Stimulated activated CD8-positive, alpha-beta memory T cell treated with anti-CD3 and anti-CD28 coated beads, Interleukin-2, amount 100 ng/mL, for 1 hour (primary cell): ENCODE measurements at places on chromosomes 2 and 18.

DNA sequence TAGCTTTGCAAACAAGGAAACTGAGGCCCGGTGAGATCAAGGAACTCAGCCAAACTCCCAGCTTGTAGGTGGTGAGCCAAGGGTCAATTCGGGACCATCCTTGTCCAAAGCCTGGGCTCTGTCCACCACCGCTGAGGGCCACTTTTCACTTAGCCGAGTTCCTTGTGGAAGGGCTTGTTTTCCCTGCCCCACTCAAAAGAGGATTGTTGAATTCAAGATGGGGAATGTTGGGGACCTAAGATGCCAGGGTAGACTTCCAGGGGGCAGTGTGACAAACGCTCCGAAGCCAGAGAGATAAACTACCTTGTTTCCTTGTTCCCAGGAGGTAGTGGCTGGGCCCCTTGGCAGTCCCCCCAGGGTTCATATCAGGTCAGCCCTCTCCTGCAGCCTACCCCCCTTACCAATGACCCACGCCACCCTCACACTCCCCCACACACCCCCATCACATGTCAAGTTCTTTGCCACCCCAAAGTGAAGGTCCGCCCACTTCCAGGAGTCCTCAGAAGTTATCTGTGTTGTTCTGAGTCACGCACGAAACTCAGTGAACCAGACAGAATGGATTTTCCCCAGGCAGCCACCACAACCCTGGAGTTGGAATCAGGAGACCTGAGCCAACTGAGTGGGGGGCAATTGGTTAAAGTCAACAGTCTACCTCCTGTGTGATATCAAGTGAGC is 10.3 kb upstream of the ATOH8 start:
- DNase-seq, result no peak

- no peak for DNase-seq
These were observed 128.6 kb downstream of the MSTN start for GRCh38 chr2:189933911-189934399.

DNA sequence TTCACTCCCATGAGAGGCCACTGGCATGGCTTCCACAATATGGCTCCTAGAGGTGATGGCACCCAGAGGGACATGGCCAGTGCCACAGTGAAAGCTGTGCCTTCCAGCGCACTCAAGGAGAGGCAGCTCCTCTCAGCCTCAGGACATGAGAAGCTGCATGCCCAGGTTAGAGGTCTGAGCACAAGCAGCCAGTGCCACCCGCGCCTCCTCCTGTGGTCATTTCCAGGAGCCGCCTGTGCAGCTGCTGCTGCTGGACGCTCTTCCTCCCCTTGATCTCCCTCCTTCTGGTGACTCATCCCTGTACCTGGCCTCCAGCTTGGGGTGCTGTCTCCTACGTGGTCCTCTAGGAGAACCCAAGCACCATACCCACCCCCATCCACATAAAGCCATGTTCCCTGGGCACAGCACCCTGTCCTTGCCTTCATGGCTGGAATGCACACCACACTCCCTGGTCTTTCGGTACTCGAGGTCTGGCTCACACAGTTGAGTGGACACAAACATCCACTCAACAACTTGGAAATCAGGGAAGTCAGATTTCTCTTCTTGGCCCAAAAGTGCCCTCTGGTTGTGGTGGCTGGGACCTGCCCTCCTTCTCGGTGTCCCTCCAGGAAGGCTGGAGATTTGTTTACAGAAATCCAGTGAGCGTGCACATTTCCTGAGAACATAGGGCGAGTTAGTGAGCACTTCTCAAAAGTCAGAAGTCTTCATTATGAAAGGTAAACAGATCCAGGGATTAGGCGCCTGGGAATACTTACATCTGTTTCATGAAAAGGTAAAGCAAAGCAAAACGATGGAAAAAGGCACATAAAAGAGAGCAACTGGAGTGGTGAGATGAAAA is 96.7 kb downstream of the EIPR1 start:
- no peak for DNase-seq

DNA sequence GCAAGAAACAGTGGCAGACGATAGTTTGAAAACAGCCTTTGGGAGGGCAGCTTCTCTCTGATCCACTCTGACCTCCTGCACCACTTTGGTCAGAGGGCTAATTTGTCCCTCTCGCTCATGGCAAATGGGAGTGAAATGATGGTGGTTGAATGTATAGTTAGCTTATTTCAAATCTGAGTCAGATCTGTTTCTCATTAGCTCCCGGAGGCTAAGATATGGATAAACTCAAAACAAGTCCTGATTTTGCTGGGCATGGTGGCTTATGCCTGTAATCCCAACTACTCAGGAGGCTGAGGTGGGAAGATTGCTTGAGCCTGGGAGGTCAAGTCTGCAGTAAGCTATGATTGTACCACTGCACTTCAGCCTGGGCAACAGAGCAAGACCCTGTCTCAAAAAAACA is 145.0 kb downstream of the ALK start:
- DNase-seq, result no peak

- no peak for DNase-seq
These were observed 43.2 kb downstream of the SP140 start for GRCh38 chr2:230268606-230269243.

DNA sequence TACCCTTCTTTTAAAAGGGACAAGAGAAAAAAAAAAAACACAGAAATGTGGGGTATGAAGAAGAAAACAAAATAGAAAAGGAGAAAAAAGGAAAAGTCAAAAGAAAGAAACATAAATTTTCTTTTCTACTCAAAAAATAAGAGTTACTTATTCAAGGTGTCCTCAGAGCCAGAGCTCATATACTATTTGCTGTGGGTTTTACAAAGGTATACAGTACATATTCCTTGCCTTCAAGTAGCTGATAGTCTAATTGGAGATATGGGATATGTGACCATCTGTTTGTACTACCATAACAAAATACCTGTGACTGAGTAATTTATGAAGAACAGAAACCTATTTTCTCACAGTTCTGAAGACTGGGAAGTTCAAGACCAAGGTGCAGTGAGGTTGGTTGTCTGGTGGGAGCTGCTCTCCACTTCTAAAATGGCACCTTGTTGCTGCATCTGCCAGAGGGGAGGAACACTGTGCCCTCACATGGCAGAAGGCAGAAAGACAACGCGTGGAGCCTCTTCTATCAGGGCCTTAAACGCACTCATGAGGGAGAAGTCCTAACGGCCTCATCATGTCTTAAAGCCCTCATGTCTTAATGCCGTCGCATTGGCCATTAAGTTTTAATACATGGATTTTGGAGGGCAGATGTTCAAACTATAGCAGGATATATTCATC is 33.9 kb downstream of the NBAS start:
- no peak for DNase-seq

GRCh38 chr2:233093166-233093448 is 33.0 kb downstream of the INPP5D start:
- DNase-seq, result no peak

DNA sequence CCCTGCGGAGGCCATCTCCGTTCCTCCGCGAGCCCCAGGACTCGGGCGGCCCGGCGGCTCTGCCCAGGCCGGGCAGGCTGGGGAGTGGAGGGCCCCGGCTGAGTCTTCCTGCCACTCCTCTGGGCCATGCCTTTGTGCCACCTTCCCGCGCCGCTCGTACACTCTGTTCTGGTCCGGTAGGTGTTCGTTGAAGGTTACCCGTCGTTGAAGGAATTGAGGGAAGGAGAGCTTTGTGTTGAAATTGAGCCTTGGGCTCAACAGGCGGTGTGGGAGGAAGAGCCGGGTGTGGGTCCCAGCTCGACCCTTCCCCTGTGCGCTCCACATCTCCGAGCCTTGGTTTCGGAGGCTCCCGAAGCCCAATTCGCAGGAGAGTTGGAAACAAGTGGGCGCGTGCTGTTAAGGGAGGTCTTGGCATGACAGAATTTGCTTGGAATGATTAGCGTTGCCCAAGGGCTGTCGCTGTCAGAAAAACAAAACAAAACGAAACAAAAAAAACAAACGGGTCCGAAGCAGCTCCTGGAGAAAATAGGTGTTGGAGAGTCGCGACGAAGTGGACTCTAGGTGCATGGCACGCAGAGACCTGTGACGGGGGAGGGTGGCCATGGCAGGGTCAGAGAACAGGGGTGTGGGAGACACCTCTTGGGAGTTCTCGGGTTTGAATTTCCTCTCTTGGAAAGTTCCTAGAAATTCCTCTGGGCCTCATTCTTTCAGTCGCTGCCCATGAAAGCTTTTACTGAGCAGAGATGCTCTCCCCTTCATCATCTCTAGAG is 1.2 kb upstream of the MZT2A start:
- no peak for DNase-seq

DNA sequence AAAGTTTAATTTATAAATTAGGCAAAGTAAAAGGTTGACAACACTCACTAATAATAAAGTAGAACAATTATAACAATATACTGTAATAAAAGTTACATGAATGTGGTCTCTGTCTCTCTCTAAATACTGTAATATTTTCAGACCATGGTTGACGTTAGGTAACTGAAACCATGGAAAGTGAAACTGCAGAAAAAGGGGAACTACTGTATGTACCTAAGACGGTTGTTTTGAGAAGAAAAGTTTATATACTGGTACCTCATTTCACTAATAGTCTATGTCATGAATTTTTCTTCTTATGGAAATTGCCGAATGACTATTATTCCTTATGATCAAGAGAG is 166.7 kb upstream of the ZNF521 start:
- DNase-seq, result no peak

GRCh38 chr2:144548532-144549191 is 28.7 kb upstream of the ZEB2 start:
- no peak for DNase-seq

- no peak for DNase-seq
These were observed 289.9 kb upstream of the RBMS1 start for GRCh38 chr2:160783474-160783873.

DNA sequence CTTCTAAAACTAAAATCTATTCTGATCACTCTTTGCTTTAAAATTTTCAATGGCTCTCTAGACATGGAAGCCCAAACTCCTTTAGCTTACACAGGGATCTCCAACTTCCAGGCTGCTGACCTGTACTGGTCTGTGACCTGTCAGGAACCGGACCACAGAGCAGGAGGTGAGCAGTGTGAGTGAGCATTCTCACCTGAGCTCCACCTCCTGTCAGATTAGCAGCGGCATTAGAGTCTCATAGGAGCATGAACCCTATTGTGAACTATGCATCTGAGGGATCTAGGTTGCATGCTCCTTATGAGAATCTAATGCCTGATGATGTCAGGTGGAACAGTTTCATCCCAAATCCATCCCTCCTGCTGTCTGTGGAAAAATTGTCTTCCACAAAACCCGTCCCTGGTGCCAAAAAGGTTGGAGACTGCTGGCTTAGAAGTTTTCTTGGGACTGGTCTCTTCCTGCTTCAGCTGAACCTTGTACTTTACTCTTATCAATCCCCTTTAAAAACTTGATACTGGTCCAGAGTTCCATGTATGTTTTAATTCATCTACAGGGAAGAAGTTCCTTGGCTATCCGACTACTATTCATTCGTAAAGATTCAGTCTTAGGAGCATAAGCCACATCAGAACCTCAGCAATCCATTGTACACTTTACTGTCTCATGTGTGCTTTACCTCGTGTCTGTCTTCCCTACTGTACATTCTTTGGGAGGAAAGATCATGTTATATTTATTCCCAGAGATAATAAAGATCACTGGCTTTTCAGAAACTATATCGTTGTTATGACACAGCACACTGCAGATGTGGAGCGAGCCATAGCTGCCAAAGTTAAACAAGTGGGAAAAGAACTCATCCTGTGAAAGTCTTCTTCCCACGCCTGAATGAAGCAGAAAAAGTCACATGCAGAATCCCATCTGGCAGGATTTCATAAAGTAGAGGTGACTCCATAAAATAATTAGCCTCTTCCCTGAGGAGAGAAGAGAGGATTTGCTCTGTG is 183.8 kb downstream of the LRATD1 start:
- no peak for DNase-seq

GRCh38 chr2:172908275-172908674 is 167.4 kb upstream of the MAP3K20 start:
- DNase-seq, result no peak

GRCh38 chr2:23417310-23417709 is 32.3 kb downstream of the KLHL29 start:
- DNase-seq, result no peak

- no peak for DNase-seq
These were observed 19.3 kb downstream of the PPP4R1 start for GRCh38 chr18:9594823-9595596.

- DNase-seq, result no peak
These were observed 120.0 kb upstream of the THSD7B start for GRCh38 chr2:136645236-136645828.

GRCh38 chr2:45771261-45771660 is 119.8 kb downstream of the PRKCE start:
- no peak for DNase-seq

GRCh38 chr2:222907790-222908441 is 47.1 kb downstream of the ACSL3 start:
- DNase-seq, result no peak

GRCh38 chr2:164719996-164720941 is 99.0 kb upstream of the GRB14 start:
- DNase-seq, result no peak

GRCh38 chr2:65615602-65616001 is 183.2 kb upstream of the SPRED2 start:
- DNase-seq, result no peak

DNA sequence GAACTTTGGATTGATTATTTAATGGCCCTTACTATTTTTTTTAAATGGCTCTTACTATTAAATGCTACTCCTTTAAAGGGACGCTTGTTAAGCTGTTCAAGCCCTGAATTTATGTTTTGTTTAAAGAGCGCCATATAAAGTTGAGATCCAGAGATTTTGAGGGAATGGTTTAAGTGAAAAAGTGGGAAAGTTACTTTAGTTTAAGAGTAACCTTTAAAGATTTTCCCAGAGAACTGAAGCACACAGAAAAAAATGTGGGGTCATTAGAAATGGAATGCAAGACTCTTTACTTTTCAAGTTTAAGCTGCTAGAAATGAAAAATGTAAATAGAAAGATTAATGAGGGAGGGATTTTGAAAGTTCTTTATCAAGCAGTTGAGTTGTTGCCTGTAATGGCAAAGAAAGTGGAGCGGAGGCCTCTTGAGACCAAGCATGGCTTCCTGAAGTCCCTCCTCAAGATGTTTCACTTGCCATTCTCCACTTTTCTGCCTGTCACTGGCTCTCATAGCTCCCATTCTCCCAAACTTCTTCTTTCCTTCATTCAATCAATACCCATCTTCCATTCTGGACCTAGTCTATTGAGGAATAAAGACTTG is 93.2 kb downstream of the KCNS3 start:
- DNase-seq, result no peak

- no peak for DNase-seq
These were observed 30.5 kb downstream of the HPCAL1 start for GRCh38 chr2:10333247-10333613.

- no peak for DNase-seq
These were observed 57.9 kb downstream of the INO80D start for GRCh38 chr2:206028101-206028500.

DNA sequence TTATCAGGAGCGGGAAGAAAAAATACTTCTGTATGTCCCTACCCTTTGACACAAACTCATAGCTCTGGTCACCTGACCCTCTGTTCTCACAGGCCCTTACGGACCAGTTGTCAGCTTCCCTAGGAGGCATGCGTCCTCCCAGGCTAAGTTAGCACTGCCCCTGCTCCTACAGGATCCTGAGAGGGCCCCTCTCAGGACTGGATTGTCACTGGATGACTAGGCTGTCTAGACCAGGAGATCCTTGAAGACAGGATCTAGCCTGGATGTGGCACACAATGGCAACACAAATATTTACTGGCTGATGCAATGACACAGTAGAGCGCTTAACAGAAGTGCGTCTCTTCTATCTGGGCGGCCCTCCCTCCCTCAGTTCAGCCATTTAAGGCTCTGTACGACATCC is 7.7 kb downstream of the FAM228A start:
- no peak for DNase-seq
